ENCODE measurements at places on chromosomes 12 and 14.

DNA sequence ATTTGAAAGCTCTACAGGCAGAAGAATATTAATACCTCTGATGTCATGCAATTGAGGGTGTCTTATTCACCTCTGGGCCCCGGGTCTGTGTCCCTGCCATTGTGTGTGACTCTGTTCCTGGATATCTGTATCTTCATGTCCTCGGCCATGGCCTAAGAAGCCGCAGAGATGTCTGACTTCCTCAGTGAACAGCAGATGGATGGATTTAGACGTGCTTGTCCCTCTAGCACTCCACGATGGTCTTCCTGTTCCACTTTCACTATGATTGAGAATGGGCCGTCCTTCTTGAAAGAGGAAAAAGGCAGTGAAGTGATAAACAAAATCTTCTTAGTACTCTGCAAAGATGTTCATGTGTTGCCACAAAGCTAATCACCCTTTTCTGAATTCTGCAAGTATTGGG lies 217.4 kb downstream of the SLC41A2 start:
- no peak for DNase-seq

GRCh38 chr12:53696285-53696654 lies 20.4 kb upstream of the ATP5MC2 start:
- DNase-seq: peak; percentile 22

DNA sequence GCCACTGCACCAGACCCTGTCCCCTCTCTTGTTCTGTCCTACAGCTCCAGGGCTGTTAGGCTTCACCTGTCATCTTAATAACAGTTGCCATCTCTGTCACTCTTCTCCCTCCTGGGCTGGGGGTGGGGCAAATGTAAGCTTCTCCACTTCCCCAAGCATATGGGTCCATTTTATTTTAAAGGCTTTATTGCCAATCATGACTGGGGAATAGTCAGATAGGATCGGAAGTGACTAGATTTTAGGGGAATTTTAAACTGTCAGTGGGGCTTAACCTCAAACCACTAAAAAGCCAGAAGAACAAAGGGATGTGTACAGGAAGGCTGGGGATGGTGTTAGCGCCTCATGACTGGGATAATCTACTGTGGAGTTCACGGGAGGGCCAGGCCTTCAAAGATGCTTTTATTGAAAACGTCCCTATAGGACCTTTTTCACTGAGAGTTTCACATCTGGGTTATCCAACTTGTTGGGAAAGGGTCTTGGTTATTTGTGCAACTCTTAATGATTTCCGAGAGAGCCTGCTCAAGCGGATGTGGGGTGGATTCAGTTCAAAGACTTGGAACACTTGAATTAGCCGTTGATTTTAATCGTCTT lies 41.6 kb downstream of the CHST11 start:
- no peak for DNase-seq

GRCh38 chr12:69655616-69656340 lies 43.3 kb downstream of the BEST3 start:
- no peak for DNase-seq

GRCh38 chr14:23406725-23407355 lies 1.2 kb downstream of the MYH6 start:
- no peak for DNase-seq

GRCh38 chr14:89502966-89503365 lies 85.9 kb upstream of the FOXN3 start:
- DNase-seq: no peak

DNA sequence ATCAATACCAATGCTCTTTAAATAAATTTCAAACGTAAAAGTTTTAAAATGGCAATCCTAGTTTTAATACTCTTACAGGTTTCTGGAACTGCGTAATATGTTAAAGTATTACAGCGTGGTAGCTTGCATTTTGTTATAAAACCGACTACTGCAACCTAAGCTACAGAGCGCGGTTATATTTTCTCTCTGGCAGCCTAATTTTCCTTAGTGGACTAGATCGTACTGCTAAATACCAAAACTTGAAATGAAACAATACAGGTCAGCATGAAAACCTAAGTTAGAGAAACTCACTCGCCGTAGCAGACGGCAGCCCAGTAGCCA lies 1.2 kb downstream of the CCDC92 start:
- DNase-seq: no peak

DNA sequence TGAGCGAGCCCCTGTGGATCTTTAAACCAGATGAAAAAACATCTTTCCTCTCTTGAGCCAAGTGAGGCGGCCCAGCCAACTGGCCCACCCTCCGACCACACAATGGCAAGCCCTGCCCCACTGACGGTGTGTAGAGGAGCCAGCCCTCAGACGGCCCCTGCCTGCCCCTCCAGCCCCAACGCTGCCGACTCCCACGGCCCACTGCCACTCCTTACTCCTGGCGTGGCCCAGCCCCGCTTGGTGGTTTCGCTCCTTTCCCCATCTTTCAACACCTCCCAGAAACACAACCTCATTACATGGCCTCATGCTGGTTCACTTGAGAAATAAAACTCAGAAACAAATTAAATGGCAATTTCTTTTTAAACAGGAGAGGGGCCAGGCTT lies 80.6 kb upstream of the DICER1 start:
- DNase-seq: no peak

- DNase-seq: no peak
These were observed 157.2 kb downstream of the ANO4 start for GRCh38 chr12:100951756-100952155.

GRCh38 chr14:49687942-49688700 lies at the start of gene POLE2:
TSS of gene POLE2 (minus strand) at chr14:49688214. CDS start at chr14:49688203, 11 bp downstream.
- DNase-seq: peak; percentile 79

GRCh38 chr14:101775826-101776225 lies 14.3 kb downstream of the PPP2R5C start:
- DNase-seq: no peak

- DNase-seq: no peak
These were observed 45.6 kb downstream of the UNC79 start for GRCh38 chr14:93476305-93476704.

DNA sequence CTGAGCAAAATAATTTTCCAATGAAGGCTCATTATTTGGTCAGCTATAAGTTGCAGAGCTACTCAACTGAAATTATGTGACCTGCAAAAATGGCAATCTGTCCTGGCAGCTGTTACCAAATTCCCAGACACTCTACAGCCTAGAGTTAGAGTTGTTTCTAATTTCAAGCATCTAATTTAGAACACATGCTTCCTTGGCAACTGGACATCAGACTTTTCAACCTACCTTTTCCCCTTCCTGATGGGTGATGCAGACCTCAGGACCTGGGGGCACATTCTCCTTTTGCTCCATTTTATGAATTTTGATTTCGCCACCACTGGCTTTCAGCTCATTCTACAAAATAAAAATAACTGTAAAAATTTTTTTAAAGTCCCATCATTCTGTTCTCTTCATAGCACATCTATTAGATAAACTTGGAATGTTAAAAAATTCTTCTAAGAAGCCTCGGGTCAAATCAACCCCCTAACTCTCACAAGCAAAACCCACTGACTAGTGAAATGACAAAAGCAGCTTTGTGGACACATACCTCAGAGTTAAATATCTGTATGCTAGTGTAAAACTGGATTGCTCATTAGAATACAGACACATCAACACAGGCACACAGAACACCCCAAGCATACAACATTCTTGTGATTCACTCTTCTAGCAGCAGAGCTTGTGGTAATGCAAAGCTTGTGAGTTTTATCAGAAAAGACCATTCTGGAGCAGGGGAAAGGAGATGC lies 33.5 kb upstream of the CERS5 start:
- DNase-seq: no peak

Data from RPMI8226 (cell line).